Stimulated activated CD4-positive, alpha-beta T cell treated with anti-CD3 and anti-CD28 coated beads, Interleukin-1b, Interleukin-23, amount 100 ng/mL, for 1 hour (primary cell): ENCODE measurements at places on chromosomes 6 and 20.

DNA sequence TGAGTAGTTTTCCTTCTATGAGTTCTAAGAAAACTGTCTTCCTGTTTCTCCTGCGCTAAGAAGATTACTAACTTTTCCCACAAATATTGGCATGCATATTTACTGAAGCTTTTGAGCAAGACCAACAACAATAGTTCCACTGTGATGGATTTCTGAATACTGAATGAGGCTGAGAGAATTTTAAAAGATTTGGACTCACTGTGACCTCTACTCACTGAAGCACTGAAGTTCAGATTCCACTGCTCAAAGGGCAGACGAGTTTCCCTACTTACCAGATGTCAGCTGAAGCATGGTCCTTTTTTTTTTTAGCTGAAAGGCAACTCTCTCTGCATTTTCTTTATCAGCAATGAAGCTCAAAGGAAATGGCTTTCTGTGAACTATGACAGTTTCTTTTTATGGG lies 718.5 kb downstream of the RFPL4B start:
- no peak for DNase-seq

DNA sequence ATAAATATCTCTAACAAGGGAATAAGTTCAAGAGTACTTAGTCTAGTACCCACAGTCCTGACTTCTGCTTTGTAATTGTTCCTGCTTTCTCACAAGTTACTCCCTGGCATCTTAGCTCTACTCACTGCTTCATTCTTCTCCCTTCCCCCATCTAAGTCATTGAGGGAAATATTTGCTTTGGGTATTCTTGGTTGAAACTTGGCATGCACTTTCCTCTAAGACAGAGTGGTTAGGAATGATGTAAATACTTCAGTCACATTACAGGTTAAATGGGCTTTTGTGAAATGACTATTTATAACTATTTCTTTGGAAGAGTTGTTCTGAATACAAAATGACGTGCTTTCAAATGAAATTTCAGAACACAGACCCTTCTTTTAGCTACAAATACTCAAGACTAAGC lies 67.7 kb upstream of the PLEKHG1 start:
- no peak for DNase-seq

GRCh38 chr6:44219053-44219814 lies 2.5 kb downstream of the MYMX start:
- DNase-seq, result no peak

GRCh38 chr6:84329077-84329476 lies 101.6 kb upstream of the CEP162 start:
- DNase-seq, result no peak

- DNase-seq, result no peak
Measured at GRCh38 chr6:62371453-62372210, 85.6 kb upstream of the KHDRBS2 start.

DNA sequence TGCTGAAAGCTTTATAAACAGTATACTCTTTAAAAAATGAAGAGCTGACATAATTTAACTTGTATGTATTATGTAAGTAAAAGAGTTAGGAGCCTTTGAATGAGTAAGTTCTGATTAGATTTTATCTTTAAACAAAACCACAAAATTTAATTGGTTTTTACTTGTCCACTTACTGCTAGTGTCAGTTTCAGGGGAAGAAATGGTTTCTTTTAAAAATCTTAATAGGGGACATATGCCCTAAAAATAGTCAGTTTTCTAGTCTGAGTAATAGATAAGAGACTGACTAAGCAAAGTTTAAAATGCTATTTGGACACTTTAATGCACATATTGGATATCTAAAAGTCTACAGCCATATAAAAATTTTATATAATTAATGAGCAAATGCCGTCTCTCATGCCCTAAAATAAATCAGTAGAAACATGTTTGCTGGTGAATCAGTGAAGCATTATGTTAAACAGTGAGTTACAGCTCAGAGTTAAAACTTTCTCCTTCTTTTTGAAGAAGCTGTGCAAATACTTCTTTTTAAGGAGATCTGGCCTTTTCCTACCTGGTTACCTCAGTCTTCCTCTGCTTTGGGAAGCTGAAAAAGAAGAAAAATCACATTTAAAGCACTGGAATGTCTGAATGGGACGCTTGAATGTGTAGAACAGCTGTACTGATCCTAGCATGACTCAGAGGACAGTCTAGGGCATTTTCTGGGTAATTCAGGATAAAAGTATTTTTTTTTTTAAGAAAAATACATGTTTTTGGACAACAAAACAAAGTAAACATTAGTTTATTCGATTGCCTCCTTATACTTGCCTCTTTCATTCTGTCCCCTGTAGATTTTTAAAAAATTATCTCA lies 55.3 kb downstream of the CDH26 start:
- no peak for DNase-seq

DNA sequence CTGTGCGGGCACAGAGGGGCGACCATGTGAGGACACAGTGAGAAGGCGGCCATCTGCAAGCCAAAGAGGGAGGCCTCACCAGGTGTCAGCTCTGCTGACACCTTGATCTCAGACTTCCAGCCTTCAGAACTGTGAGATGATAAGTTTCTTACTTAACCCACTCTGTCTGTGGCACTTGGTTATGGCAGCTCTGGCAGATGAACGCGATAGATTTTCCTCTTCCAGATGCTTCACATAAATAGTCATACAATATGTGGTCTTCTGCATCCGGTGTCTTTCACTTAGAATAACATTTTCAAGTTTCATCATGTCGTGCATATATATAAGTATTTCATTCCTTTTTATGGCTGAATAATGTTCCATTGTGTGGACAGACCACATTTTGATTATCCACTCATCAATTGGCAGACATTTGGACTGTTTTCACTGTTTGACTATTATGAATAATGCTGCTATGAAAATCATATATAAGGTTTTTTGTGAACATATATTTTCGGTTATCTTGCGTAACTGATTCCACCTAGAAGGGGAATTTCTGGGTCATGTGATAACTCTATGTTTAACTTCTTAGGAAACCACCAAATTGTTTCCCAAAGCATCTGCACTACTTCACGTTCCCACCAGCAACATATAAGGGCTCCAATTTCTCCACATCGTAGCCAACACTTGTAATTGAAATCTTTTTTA lies 30.2 kb downstream of the PRR18 start:
- DNase-seq, result no peak

- DNase-seq, result no peak
Measured at GRCh38 chr6:71420693-71421328, 132.2 kb downstream of the OGFRL1 start.

DNA sequence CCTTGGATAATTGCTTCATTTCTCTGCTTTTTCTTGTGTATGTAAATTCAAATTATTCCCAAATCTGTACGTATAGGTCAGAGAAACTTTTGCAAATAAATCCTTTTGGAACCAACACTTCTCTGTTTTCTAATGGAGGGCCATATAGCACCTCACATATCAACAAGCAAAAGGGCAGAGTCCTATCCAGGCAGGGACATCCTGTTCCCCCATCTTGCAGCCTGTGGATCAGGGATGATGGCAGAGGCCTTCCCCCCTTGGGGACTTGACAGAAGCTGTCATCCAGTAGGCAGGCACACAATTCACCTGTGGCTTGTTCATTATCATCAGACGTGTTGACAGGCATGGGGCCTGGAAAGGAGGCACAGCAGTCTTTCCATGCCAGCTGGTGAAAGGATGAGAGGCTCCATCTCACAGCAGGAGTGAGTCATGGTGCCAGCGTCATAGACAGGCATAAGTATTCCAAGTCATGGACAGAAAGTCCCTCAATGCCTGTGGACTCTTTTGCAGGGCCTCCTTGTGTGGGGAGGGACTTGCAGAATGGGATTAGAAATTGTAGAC lies 31.8 kb upstream of the PLEKHG1 start:
- no peak for DNase-seq

DNA sequence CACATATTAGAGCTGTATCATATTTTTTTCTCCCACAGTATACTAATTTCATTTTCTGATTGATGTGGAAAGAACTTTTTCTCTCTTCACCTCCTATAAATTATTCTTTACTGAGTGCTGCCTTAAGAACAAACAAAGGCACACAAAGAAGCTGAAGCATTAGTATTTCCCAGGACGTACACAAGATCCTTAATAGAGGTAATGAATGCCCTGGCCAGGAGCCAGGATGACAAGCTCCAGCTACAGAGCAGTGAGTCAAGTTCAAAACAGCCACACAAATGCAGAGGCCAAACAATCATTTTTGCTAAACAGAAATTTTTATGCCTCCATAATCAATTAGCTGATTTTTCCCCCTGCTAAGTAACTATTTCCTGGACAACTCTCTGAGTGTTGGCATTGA lies 639.6 kb downstream of the EPHA7 start:
- DNase-seq, result no peak

- DNase-seq, result no peak
Measured at GRCh38 chr6:20845592-20845991, 311.3 kb downstream of the CDKAL1 start.

- DNase-seq, result no peak
Measured at GRCh38 chr6:112188906-112189305, 65.5 kb downstream of the LAMA4 start.

DNA sequence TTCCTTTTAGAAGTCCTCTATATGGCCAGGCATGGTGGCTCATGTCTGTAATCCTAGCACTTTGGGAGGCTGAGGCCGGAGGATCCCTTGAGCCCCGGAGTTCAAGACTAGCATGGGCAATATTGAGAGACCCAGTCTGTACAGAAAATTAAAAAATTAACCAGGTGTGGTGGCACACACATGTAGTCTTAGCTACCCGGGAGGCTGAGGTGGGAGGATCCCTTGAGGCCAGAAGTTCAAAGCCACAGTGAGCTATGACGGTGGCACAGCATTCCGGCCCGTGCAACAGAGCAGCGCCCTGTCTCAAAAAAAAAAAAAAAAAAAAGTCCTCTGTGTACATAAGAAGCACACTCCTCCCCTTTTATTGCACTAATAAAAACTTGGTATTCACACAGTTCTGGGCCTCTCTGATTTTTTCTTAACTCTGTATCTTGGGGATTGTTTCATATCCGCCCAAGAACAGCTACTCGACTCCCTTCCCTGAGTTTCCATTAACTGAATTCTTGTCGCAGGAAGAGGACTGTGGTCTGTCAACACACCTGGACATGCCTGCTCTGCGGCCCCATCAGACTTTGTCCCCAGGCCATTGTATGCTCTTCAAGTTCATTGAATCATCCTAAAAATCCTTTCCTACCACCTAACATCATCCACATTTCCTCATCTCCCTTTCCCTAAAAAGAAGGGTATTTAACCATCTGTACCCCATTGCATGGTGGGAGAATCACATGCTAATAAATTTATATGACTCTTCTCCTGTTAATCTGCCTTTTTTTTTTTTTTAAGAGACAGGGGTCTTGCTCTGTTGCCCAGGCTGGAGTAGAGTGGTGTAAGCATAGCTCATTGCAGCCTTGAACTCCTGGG lies 25.9 kb upstream of the PPP1R3G start:
- no peak for DNase-seq

GRCh38 chr20:32370897-32371296 lies 12.8 kb downstream of the ASXL1 start:
- no peak for DNase-seq

GRCh38 chr6:120774275-120774674 lies 560.0 kb downstream of the TBC1D32 start:
- no peak for DNase-seq

- DNase-seq, result no peak
Measured at GRCh38 chr6:139600343-139600742, 225.9 kb upstream of the CITED2 start.

DNA sequence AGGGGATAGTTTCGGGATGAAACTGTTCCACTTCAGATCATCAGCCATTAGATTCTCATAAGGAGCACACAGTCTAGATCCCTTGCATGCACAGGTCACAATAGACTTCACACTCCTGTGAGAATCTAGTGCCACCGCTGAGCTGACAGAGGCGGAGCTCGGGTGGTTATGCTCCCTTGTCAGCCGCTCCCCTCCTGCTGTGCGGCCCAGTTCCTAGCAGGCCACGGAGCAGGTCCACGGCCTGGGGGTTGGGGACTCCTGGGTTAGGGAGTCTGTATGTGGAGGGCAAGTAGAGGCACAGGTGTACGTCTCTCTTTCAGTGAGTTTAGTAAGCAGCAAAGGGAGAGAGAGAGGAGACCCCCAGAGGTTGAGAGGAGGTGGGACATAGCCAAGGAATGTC lies 30.5 kb upstream of the MDFI start:
- DNase-seq, result no peak

- no peak for DNase-seq
Measured at GRCh38 chr6:8904754-8905153, 469.4 kb upstream of the SLC35B3 start.

DNA sequence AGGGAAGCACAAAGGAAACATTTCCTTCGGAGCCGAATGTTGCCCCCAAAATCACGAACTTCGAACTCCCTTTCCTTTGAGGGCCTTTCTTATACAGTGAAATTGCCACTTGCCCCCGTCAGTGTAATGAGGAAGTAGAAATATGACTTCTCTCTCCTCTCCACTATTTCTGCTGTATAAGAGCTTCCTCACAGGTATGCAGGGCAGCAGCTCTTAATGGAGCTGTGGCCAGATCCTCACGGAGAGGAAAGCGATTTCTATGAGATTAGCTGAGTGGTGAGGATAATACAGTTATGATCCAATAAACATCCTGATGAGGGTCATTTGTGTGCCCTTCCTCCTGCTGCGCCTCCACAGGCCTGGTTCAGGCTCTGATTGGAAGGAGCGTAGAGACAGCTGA lies 10.8 kb upstream of the CPNE5 start:
- no peak for DNase-seq

- no peak for DNase-seq
Measured at GRCh38 chr6:163793011-163793983, 378.8 kb downstream of the QKI start.

DNA sequence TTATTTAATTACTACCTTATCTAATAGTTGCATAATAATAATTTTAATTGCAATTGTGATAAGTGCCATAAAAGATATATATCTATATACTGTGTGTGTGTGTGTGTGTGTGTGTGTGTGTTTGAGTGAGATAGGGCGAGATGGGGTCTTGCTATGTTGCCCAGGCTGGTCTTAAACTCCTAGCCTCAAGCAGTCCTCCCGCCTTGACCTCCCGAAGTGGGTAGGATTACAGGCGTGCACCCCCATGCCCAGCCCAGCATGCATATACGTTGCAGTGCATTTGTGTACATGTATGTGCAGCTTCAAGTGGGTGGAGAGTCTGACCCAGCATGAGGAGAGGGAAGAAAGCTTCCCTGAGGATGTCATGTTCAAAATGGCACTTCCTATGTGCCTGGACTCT lies 4.6 kb upstream of the RIMS4 start:
- DNase-seq, result no peak

GRCh38 chr20:58374906-58375758 lies 13.9 kb upstream of the VAPB start:
- DNase-seq, result no peak

- DNase-seq, result no peak
Measured at GRCh38 chr6:45513213-45513618, 135.5 kb upstream of the SUPT3H start.

DNA sequence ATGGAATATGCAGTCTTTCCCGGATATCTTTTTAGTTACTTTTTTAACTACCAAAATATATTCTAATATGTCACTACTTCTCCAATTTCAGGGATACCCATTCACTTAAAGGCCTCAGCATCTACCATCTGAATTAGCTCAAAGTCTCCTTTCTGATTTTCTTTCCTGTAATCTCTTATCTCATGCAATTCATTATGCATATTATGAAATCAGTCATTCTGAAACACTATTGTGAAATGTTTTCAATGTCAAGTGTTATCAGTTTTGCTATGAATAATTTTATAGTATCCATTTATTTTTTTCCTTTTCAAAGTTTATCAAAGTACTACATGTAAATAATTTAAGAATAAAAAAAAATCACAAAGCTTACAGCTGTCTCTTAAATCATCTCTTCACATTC lies 41.2 kb upstream of the TPBG start:
- no peak for DNase-seq
